Stimulated activated CD4-positive, alpha-beta T cell treated with anti-CD3 and anti-CD28 coated beads, Interleukin-4, amount 100 ng/mL, for 48 hours (primary cell): ENCODE measurements at places on chromosomes 4 and X.

DNA sequence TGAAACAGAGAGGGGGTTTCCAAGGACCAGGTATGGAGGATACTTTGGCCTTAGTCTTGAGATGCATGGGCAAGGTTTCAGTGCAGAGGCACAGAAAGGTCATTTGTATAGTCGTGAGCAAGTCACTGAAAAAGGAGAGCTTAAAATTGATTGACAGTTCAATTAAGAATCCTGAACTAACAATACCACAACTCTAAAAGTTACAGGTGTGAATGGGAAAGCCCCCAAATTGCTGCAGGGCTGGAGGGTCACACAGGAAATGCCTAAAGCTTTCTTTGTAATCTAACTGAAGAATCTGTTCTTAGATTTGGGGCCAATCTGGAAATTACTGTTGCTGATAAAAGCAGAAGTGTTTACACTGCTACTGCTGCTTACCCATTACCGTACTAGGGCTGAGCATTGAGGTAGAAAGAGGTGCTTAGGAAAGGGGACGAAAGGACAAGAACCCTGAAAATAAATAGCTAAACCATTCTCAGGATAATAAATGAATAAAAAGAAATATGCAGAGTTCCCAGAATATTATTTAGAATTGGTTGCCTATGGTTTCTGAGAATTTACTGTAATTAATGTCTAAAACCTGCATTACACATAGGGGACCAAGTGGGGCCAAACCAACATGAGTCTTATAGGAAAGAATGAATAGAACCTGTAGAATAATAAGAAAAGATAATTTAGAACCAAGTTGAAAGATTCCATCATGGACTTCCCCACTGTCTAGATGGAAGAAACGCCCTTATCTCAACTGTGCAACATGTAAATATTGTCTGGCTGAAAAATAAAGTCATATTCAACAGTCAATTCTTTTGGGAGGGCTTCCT, 91.9 kb upstream of the PPP1R2C start:
- DNase-seq = no peak

DNA sequence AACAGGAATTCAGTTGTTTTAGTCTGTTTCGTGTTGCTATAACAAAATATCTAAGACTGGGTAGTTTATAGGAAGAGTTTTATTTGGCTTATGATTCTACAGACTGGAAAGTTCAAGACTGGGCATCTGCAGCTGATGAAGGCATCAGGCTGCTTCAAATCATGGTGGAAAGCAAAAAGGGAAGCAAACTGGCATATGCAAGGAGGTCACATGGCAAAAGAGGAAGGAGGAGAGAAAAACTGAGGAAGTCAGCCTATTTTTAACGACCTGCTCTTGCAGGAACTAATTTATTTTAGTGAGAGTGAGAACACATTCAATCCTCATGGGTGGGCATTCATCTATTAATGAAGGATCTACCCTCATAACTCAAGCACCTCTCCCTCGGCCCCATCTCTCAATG, 363.1 kb upstream of the HS3ST1 start:
- DNase-seq = no peak

GRCh38 chr4:89519771-89520320, 212.2 kb upstream of the GPRIN3 start:
- DNase-seq = no peak

- no peak for DNase-seq
These were observed 6.7 kb downstream of the BBS12 start for GRCh38 chr4:122739174-122739573.

GRCh38 chr4:101753721-101754120, 36.8 kb upstream of the BANK1 start:
- no peak for DNase-seq

GRCh38 chr4:177185579-177185978, 124.1 kb upstream of the NEIL3 start:
- no peak for DNase-seq

- DNase-seq = no peak
These were observed 375.2 kb upstream of the CPEB2 start for GRCh38 chr4:14627038-14627437.

- DNase-seq = no peak
These were observed 305 bp upstream of the MAB21L2 start for GRCh38 chr4:150581641-150582051.

- DNase-seq = no peak
These were observed 221.8 kb downstream of the DACH2 start for GRCh38 chrX:86369847-86370630.

DNA sequence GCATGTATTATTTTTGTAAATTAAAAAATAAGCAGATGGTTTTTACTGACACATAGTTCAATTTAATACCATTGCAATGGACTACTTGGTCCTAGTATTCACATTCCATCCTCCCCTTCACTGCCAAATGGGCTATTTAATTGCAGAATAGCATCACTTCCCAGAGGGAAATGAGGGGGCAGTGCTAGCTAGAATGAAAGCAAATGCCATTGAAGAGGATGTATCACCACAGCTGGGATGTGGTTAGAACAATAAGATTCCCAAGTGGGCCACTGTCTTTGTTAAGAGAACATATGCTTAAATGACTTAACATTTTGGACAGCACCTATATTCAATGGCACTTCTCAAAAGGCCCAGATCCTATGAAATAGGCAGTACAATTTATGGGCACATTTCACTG, 224.7 kb downstream of the RBMX2 start:
- DNase-seq = no peak

DNA sequence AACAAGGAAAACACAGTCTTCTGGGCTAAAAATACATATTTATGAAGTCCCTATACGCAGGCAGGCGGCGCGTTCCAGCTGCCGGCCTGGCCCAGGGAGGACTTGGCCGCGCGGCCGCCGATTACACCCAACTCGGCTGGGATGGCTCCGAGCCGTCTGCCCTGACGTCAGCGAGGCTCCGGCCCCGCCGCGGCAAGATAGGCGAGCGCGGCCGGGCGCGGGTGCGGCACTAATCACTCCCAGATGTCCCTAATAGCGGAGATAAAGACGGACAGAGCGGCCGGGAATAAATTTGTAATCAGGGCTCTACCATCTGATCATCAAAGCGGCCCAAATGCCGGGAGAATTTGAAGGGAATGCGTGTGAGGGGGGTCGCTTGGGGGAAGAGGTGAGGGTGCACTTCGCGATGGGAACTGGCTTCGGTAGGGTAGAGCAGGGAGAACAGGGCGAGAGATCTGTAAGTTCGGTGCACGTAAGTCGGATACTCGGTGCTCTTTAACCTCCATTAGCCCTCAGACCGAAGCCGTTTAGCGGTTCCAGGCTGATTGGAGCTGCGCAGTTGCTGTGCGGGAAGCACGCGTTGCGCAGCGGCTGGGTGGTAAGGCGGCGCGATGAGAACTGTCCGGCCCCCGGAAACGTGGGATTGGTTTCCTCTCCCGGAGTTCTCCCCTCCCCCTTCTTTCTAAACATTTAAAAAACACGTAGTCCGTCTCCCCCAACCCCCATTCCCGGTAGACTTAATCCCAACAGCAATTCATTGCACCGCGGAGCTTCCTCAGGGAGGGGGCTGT, 7.7 kb downstream of the HAND2 start:
- DNase-seq = no peak

DNA sequence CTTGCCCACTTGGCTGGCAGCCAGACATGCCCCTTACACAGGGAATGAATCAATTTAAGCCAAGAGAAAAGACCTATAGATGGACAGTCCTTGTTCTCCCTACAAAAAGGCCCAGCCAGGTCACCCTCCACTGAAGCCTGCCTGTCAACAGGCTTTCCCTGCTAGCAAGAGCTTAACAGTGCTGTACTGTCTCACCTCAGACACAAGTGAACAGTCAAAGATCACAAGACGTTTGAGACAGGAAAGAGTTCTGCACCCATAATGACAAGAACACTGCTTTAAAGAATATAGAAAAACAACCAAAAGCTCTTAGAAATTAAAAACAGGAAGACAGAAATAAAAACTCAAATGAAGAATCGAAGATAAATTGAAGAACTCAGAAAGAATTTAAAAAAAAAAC, 4.6 kb downstream of the RNF175 start:
- DNase-seq = no peak

DNA sequence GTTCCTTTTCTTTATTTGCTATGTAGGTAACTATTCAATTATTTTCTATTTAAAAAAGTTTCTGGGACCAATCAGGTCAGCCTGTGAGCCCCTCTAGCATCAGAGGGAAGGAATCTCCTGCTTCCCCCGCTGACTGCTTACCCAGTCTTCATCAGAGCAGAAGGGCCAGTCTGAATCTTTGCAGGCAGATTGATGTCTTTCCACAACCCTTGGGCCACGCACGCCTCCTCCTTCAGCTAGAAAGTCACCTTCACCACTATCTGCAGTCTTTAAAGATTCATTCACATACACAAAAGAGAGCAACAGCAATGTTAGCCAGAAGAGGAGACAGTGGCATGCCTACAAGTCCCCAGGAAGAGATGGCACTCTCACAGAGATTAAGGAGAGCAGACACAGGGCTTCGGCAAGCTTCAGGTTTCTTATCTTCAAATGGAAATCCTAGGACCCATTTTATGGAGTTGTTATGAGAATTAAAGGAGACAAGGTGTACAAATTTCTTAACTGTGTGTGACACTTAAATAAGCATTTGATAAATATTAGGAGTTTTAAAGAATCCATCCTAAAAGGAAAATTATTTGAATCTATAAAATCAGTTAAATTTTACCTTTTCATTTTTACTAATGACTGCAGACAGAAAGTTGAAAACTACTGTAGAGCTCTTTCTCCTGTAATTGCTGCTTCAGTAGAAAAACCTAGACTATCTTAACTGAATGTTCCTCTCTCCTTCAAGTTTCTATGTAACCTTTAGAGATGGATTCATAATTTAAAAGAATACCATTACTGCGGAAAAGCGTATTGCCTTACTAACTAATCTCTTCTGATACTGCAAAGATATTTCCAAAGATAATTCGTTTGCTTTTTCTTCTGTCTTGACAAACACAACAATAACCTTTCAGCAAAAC, 995 bp downstream of the FGA start:
- DNase-seq = no peak

DNA sequence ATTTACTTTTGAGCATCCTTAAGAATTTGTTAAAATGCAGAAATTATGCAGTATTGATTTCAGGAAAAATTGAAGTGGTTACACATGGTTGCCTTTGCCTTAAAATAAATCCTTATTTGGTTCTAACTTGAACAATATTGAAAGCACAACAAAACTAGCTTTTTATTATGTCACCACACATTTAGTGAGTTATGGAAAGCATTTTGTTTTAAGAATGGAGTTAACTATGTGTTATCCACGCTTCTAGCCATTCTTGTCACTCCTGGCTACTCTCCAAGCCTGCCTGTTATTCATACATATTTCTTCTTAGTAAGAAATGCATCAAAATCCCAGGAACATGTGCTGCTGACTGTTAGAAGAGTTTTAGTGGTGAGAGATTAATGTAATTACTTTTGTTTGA, 73.9 kb downstream of the FAT4 start:
- DNase-seq = no peak

- no peak for DNase-seq
These were observed 28.8 kb downstream of the CCNI start for GRCh38 chr4:77047037-77047436.

DNA sequence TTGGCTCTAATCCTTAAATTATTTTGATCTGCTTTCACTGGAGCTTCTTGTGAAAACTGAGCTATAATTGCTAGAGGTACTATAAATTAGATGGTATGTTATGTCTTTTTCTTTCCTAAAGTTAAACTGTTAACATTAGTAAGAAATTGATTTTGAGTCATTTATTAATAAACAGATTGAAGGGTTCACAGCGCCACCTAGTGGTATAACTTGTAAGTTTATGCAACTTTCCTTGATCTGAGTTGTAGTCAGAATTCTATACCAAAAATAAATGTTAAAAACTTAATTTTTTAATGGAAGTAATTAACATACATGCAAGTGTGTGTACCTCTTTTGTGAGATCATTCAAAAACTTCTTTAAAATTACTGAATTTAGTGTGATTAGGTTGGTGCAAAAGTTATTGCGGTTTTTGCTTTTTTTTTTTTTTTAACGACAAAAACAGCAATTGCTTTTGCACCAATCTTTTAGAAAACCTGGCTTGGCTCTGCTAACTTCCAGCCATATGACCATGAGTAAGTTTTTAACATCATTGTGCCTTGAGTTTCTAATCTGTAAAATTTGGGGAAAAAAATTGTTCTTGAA, 151.5 kb downstream of the CENPC start:
- DNase-seq = no peak

GRCh38 chr4:54015423-54016030, 48.9 kb downstream of the CHIC2 start:
- no peak for DNase-seq

DNA sequence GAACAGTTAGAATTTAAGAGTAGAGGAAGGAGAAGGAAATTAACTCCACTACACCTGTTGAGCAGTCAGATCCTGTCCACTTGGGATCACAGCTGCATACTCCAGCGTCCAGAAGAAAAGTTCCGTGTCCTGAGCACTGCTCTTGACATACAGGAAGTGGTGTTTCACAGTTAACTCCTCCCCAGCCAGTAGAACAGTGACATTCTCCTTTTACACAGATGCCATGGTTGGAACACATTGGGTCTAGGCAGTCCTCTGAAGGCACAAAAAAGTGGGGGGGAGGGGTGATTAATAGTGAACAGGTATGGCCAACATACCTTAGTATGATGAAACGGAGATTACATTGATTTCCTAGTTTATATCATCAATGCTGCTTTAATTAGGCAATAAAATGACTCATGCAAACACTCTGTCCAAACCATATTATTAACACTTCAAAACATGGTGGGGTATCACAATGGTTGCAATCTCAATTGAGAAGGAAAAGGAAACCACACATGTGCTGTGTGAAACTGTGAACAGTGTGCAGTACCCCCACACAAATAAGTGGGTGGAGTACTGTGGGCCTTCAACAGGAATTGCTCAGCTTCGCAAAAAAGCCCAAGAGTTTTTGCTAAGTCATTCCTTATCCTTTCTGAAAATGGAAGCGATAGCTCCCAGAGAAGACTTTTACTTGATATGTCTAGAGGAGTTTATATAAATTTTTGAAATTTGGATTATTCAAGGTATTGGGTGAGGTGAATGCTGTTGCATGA, 295.6 kb downstream of the SH2D1A start:
- DNase-seq = no peak

GRCh38 chr4:69026974-69027373, 69.3 kb upstream of the UGT2B7 start:
- no peak for DNase-seq

- no peak for DNase-seq
These were observed 41.5 kb upstream of the PGRMC1 start for GRCh38 chrX:119194621-119195020.

DNA sequence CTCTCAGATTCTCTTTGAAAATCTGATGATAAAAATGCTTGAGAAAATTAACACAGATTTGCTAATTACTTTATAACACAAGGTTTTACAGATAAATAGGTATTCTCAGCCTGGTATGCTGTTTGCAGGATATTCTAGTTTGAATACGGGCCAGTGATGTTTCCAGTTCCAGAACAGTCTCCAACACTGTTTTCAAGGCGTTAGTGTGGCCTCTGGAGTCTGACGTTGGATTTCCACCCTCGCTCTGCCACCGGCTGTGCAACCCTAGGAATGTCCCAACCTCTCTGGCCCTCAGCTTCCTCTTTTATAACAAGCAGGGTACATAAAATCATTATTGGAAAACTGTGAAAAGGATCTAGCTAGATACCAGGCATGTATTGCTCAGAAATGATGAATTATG, 23.8 kb upstream of the CYP4V2 start:
- DNase-seq = no peak
